SK-N-SH (cell line): ENCODE measurements at places on chromosomes 2 and 18.

- DNase-seq: no peak
These were observed 252.6 kb downstream of the RND3 start for GRCh38 chr2:150234787-150235446.

DNA sequence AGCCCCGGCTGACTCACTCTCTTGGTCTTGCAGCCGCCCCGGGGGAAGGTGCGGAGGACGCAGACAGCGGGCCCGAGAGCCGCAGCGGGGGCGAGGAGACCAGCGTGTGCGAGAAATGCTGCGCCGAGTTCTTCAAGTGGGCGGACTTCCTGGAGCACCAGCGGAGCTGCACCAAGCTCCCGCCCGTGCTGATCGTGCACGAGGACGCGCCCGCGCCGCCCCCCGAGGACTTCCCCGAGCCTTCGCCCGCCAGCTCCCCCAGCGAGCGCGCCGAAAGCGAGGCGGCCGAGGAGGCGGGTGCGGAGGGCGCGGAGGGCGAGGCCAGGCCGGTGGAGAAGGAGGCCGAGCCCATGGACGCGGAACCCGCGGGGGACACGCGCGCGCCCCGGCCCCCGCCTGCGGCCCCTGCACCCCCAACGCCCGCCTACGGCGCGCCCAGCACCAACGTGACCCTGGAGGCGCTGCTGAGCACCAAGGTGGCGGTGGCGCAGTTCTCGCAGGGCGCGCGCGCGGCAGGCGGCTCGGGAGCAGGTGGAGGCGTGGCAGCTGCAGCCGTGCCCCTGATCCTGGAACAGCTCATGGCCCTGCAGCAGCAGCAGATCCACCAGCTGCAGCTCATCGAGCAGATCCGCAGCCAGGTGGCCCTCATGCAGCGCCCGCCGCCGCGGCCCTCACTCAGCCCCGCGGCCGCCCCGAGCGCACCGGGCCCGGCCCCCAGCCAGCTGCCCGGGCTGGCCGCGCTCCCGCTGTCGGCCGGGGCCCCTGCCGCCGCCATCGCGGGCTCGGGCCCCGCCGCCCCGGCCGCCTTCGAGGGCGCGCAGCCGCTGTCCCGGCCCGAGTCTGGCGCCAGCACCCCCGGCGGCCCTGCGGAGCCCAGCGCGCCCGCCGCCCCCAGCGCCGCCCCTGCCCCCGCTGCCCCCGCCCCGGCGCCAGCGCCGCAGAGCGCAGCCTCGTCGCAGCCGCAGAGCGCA is 12.7 kb downstream of the SALL3 start:
- no peak for DNase-seq

DNA sequence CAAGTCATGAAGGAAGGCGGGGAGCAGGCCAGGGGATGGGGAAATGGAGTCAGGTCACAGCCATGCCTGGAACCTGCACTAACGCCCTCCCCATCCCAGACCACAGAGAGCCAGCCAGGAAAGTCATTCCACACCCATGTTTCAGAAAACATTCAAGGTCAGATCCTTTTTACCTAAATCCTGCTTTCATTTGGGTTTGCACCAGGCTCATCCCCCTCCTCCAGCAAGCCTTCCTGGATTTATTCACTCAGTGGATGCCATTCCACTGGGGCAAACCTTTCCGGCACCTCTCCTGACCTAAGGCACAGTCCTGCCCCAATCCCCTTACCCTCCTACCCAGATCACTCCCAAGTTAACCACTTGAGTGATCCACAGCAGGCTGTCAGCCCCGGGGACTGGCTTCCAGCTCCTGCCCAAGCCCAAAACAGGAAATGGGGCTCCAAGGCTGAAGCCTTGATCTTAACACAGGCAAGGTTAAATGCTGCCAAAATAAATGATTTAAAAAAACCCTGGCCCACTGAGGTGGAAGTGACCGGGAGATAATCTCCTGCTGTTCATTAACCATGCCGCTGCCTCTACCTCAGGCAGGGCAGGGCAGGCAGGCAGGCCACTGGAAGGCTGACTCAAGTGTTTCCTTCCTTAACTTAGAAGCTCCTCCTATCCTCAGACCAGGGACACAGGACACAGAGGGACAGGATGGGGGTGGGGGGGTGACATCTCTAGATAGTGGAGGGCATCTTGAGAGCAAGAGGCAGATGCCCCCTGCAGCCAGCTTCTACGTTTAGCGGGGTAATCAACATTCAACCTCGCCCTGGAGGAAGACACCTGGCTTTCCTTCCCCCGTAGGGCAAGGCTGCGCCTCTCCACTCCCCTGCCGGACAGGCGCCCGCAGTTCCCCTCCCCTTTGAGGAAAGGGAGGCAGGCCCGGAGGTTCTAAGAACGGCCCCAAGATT is 1.4 kb downstream of the RAB11FIP5 start:
- DNase-seq: no peak

- no peak for DNase-seq
These were observed 227.9 kb downstream of the ZBTB7C start for GRCh38 chr18:48181087-48181823.

DNA sequence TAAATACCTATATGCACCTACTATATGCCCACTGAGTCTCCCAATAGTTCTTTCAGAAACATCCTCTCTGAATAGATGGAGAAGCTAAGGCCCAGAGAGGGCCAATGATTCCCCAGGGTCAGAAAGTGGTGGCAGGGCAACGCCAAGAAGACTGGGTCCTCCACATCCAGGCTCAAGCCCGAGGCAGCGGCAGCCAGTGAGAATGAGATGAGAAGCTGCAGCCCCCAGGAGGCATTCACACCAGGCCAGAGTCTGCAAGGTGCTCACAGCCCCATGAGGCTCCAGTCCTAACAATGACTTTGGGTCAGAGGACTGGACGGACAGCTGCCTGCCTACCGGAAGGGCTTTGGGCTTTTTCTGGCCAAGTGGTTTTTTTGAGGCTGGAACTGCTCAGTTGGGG is 3.5 kb downstream of the TEX261 start:
- no peak for DNase-seq

GRCh38 chr2:15471606-15472005 is 89.5 kb downstream of the NBAS start:
- no peak for DNase-seq
